ENCODE measurements at places on chromosomes 7 and 10.

DNA sequence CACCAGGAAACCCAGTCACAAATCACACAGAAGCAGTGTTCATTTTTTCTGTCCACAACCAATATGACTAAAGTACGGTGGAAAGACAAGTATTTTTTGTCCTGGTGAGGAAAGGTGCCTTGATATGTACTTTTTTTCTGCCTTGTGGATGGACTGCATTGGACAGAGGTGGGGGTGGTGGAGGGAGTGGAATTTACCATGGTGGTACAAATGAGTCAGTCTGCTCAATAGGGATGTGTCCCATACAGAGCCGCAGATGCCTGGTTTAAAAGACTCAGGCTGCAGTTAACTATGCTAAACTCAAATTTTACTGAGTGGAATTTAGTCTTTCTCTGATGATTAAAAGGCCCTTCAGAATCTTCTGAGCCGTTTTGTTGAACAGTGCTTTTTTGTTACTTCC lies 674.5 kb upstream of the GALNT17 start:
- DNase-seq: no peak

GRCh38 chr7:106346678-106347217 lies 62.0 kb upstream of the NAMPT start:
- peak; percentile 87 for DNase-seq

- DNase-seq: peak; percentile 27
Observed at GRCh38 chr10:28248092-28248491, 54.8 kb downstream of the MPP7 start.

GRCh38 chr10:129598413-129598812 lies 131.4 kb downstream of the MGMT start:
- no peak for DNase-seq

DNA sequence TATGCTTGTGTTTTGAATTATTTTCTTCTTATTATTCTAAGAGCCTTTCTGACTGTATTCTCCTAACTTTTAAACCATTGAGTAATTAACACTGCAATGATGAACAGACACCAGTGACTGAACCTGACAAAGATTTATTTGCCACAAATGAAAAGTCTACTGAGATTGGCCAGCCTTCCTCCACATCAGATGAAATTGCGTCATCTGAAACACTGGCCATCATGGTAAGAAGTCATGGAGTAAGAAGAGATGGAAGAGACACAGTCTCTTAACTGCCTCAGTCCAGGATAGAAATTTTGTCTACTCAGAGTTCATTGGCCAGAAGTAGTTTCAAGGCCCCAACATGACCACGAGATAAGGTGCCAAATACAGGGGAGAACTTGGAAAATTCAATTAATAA lies 357.8 kb downstream of the BMPER start:
- DNase-seq: no peak

GRCh38 chr7:27239387-27240014 lies 3.1 kb upstream of the EVX1 start:
- DNase-seq: no peak

DNA sequence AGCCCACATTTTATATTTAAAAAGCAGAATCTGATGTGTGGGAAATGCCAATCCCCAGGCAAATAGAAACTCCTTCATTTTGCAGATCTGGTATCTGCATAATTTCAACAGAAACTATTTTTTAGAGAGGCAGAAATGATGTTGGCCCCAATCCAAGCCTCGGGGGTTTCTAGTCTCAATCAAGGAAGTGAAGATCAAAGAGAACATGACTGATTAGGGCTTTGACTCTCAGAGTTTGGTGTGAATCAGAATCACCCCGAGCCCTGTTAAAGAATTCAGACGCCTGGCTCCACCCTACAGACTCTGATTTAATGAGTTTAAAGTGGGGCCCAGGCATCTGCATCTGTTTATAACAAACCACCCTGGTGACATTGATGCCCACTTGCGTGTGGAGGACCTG lies 36.7 kb upstream of the UBE2H start:
- peak; percentile 23 for DNase-seq

GRCh38 chr10:123485341-123485960 lies 180.7 kb upstream of the GPR26 start:
- no peak for DNase-seq

DNA sequence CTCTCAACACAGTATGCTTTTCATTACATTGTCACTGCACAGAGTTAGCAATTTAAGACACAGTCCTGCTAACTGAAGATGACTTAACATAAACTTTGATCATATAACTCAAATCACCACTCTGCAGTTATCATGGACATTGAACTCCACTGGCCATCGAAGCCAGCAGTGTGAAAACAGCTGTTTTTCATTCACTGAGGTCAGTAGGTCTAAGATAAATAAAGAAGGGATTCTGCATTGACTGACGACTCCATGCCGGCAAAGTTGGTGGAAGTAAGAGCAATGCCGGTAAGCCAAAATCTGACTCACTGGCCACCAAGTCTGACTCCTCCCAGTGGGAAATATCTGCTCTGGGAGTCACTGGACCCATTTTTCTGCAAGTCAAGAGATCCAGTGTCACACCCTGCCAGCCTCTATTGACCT lies 449.9 kb upstream of the ANKRD30A start:
- no peak for DNase-seq

- DNase-seq: no peak
Observed at GRCh38 chr7:138258197-138258559, 181.9 kb downstream of the AKR1D1 start.

DNA sequence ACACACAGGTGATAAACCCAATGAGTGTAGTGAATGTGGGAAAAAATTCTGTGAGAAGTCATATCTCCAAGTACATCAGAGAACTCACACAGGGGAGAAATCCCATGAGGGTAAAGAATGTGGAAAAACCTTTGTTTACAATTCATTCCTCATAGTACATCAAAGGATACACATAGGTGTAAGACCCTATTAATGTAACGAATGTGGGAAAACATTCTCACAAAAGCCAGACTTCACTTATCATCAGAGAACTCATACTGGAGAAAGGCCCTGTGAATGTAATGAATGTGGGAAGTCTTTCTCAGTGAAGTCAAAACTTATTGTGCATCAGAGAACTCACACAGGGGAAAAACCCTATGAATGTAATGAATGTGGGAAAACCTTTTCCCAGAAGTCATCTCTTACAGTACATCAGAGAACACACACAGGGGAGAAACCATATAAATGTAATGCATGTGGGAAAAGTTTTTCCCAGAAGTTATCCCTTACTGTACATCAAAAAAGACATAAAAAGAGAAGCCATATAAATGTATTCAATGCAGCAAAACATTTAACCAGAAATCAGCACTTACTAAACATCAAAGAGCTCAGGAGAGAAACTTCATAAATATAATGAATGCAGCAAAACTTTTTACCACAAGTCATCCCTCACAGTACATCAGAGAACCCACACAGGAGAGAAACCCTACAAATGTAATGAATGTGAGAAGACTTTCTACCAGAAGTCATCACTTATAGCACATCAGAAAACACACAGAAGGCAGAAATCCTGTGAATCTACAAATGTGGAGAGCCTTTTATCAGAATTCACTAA lies 49.8 kb downstream of the ZNF239 start:
- no peak for DNase-seq

GRCh38 chr7:102317231-102318059 lies 30.8 kb downstream of the SH2B2 start:
- DNase-seq: no peak

GRCh38 chr7:106417273-106417902 lies 132.6 kb upstream of the NAMPT start:
- DNase-seq: no peak

DNA sequence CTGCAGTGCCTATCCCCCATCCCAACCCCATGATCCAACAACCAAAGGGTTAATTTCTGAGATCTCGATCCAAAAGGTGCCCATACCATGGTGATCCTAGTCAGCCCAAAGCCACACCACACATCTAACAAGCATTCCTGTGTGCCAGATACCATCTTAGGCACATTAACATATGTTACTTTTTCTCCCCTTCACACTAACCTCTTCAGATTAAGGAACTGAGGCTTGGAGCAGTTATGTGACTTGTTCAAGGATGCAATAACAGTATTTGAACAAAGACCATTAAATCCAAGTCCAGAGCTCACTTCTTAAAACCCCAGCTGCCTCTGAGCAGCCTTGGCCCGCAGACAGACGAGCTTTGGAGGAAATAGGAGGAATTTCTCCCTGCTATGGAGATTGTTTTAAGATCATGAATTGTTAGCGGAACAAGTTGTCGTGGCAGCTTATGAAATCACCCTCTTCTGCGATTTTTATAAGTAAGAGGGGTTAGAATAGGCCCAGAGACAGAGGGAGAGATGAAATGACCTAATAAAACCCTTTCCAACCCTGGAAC lies 327.2 kb downstream of the KCNMA1 start:
- DNase-seq: no peak

DNA sequence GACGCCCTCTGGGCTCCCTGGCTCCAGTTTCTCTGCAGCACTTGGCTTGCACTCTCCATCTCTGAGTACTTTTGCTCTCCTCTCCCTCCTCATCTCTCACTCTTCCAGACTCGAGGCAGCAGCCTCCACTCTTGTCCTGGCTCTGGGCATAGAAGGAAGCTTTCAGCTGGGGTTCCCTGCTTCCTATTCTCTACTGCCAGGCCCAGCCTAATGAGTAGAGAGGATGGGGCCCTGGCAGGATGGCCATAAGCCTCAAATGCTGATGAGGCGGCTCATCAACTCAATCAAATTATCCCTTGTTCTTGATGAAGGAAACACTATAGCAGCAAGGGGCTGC lies 55.8 kb downstream of the NEURL1 start:
- DNase-seq: no peak

- no peak for DNase-seq
Observed at GRCh38 chr7:105623378-105623777, 42.1 kb upstream of the EFCAB10 start.

DNA sequence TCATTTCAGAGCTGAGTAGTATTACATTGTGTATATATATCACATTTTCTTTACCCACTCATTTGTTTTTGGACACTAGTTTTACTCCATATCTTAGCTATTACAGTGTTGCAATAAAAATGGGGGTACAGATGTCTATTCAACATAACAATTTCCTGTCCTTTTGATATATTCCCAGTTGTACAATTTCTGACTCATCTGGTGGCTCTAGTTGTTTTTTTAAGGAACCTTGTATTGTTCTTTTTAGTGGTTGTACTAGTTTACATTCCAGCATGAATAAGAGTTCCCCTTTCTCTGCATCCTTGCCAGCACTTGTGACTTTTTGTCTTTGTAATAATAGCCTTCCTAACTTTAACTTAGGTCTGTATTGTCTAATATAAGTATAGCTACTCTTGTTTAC lies 739.9 kb downstream of the XPNPEP1 start:
- no peak for DNase-seq

- DNase-seq: no peak
Observed at GRCh38 chr7:142568435-142569097, 180.7 kb upstream of the PRSS1 start.

GRCh38 chr7:92781117-92781720 lies 55.2 kb downstream of the CDK6 start:
- no peak for DNase-seq

DNA sequence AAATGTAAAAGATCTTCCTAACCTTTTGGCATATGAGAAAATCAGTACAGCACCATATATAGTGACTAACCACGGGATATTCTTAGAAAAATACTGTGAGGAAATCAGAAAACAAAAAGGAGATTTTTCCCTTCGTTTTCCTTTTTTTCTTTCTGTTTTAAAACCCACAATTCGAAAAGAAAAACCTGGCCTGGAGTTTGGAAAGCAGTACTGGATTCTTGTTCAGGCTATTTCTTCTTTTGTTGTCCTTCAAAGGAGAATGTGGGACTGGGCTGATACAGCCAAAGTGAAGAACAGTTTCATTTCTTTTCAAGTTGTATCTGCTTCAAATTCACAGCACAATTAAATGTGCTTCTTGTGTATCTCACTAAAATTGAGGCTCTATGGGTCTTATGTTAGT lies 156.8 kb upstream of the PHYHIPL start:
- no peak for DNase-seq

All from CD4-positive, alpha-beta T cell treated with Interleukin-4 for 1 hour (primary cell).